Esophagus squamous epithelium (tissue), 5 donors: ENCODE measurements at places on chromosomes 1 and 21.

DNA sequence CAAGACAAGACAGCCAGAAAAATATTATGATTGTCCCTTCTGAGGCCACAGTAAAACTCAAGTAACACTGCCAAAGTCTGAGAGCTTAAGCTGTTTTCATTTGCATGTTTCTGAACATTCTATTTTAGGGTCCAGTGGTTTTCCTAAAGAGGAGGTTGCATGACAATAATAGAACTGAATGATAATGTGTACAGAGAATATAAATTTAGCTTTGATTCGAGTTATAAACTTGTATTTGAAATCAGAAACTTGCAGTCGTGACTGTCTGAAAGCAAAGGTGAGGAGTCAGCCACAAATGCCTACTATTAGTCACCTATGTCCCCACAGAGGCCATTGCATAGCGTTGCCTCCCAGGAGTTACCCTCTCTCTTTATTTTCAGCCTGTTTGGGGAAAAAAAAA lies 363.1 kb upstream of the ADGRL2 start:
- DNase-seq, result no peak

DNA sequence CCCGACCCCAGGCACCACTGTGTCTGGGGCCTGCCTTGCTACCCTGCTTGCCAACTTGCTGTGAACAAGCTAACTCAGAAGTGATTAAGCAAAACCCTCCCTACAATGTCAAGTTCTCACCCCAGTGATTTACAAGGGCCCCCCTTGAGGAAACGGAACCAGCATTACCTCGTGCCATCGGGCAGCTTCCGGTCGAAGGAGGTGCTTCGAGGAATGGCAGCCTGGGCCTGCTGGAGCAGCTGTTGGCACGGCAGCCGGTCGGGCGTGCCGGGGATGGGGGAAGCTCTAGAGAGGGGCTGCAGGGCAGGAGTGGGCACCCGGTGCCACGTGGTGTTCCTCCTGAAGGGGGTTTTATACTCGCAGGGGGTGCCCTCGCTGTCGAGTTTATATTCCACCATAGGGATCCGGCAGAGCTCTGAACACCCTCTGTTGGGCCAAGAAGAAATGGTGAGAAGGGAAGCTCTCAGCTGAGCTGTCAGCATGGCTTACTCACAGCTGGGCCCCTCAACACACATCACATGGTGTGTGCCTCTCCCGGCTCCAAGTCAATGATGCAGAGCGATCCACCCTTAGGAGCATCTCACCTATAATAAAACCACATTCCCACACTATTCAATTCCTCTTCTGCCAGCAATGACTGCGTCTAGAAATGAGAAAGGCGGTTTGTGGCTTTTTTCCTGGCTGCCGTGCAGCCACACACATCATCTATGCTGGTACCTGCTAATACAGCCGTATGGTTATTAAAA lies 184.4 kb downstream of the SIPA1L2 start:
- no peak for DNase-seq

DNA sequence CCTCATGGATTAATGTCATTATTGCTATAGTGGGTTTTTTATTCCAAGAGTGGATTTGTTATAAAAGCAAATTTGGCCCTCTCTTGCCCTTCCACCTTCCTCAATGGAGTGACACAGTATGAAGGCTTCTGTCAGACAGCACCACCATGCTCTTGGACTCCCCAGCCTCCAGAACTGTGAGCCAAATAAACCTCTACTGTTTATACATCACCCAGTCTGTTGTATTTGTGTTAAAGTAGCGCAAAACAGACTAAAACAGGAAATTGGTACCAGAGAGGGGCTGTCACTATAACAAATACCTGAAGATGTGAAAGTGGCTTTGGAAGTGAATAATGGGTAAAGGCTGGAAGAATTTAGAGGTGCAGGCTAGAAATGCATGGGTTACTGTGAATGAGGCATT lies 38.0 kb upstream of the DMRTB1 start:
- no peak for DNase-seq

GRCh38 chr1:91660708-91661107 lies 160.1 kb downstream of the CDC7 start:
- no peak for DNase-seq

GRCh38 chr1:17890815-17891191 lies 135.7 kb downstream of the ACTL8 start:
- DNase-seq, result no peak

DNA sequence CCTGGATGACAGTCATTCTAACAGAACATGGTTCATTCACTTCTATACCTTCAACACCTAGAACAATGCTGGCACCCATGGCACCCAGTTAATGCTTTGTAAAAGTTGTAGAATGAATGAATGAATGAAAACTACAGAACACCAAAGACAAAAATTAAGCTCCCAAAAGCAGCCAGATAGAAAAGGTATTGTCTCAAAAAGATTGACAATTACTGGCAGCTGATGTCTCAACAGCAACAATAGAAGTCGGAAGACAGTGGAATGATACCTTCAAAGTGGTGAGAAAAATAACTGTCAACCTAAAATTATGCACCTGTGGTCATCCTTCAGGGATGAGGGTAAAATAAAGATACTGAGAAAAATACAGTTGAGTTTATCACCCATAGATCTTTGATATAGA lies 4.9 kb upstream of the C1orf167 start:
- no peak for DNase-seq

DNA sequence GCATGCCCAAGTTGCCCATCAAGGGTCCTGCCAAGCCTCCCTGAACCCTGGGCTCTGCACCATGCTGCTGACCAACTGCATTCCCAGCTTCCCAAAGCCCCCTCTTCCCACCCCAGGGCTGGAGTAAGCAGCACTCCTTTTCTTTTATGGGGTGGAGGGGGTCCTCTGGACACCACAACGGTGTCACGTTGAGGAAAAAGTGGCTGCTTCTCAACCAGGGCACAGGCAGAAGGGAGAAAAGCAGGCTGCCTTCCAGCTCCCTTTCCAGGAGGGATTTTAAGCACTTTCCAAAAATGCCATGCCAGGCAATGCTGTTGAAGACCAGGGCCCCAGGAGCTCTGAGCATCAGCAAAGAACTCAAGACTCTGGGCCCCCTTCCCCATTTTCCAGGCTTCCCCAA lies 691 bp downstream of the RIMS3 start:
- DNase-seq, result no peak

DNA sequence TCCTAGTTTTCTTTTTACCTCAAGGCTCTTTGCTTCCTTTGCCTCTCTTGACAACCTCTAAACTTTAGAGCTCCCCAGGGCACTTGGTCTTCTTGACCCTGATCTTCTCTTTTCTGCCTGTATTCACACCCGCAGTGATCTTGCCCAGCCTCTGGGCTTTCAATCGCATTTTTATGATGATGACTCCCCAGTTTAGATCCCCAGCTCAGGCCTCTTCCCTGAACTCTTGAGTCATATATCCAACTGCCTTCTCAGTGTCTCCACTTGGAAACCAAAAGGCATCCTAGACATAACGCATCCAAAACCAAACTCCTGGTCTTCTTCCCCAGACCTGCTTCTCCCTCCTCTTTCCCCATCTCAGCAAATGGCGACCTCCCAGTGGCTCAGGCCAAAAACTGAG lies 6.5 kb downstream of the STUM start:
- no peak for DNase-seq

DNA sequence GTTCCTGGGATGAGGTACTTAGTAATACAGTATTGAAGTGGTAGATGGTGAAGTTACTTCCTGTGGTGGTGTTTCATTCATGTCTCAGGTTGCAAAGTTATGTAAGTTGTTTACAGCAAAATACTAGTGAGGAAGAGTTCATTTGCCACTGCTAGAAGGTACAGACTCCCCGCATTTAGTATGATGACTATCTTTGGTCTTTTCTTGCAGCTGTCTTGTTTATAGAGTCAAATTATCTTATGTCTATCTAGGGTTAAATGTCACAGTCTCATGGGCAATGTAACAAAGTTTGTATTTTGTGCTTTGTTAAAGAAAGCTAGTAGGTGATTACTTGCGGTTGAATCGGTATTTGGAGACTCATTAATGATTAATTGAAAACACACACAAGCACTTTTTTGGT lies 50.2 kb downstream of the LRRC8D start:
- no peak for DNase-seq

DNA sequence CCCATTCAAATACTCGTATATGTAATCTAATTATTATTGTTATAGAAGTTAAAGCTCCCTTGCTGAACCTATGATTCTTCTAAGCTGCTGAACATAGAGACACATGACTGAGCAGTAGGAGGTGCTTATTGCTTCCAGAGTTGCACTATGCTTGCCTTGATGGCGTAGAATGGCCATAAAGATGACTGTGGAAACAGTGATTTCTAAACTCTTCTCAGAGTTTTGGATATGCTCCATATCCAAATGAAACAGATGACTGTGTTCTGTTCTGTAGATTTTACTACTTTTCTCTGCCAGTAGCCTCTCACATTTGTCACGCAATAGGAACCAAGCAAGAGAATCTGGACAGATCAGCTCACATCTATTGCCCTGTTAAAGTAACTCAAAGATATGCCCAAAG lies 88.1 kb upstream of the CACYBP start:
- no peak for DNase-seq

DNA sequence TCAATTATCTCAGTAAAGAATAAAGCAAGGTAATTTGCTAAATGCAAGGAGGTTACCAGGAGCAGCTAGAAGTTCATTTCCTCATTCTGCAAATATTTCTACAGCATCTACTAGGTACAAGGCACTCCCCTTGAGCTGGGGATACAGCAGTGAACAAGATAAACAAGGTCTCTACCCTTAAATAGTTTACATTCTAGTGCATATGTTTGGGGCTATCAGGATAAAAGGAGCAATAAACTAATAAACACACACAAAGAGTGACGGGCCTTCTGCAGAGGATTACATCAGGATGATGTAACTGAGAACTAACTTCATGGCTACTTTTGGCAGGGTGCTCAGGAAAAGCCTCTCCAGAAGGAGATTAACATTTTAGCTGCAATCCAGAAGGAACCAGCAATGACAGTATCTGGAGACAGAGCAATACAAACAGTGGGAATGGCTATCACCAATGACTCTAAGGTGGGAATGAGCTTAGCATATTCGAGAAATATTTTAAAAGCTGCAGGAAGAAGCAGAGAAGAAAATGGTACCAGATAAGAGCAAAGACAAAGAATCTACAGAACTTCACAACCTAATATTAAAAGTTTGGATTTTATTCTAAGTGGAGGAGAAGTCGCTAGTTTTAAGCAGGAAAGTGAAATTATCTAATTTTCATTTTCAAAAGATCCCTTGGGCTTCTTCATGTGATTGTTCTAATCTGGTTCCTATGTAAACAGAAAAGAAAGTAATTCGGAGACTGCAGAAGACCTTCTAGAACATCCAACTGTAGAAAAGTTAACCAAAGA lies 25.8 kb downstream of the TP53BP2 start:
- no peak for DNase-seq

GRCh38 chr21:27122686-27123085 lies 155.8 kb upstream of the ADAMTS5 start:
- no peak for DNase-seq

DNA sequence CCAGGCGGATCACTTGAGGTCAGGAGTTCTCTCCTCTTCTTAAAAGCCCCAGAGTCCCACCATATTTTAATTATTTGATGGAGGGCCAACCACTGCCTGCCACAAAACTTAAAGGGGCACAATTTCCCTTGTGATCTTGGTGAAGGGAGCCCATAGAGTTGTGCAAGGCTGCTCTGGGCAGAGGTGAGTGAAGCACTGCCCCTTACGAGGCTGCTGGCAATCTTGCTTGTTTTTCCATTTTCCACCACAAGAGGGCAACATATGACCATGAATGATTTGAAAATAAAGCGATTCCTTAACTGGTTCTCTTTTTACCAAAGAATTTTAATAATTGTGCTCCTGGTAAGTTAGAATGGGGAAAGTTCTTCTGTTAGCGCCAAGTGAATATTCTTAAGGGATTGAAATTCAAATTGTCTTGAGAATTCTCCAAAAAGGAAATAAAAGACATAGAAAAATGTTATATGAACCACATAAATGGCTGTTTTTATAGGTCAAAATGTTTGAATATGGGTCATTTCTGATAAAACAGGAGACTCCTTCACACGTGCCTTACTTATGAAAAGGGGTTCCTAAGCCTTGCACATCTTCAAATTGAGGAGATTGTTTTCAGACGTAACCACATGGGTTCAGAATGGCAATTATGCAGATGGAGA lies 22.7 kb downstream of the PGM1 start:
- no peak for DNase-seq

DNA sequence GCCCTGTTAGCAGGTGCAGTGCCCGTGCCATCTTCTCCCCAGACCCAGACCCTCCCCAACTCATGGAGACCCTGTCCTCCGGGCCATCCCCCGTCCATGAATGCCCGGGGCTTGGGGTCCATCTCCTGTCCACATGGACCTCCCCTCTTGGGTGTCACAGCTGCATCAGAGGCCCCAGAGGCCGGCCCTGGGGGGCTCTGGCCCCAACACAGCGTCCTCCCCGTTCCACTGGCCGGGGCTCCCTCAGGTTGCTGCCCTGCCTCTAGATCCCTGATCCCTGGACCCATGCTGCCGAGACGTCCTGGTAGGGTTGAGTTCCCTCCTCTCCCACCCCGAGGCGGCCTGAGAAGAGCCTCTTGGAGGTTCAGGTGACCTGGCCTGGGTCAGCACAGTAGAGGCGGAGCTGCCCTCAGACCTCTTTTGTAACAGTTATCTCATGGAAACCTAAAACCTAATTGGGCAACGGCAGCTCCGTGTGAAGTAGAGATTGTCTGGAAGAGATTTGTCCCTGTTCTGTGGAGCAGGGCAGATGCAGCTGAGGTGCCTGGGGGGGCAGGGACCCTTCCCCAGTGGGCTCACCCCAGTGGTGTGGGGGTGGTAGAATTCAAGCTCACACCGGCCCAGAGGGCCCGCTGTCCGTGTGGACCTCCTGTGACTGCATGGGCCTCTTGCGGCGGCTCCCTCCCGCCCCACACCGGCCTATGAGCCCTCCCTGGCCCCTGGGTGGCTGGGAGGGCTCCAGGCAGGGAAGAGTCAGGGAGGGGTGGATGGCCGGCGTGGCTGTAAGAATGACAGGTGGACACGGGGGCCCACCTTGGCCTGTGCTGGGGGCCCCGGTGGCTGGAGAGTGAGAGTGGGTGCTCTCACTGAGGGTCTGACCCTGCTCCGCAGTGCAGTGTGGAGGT lies 56.1 kb downstream of the SKI start:
- no peak for DNase-seq

DNA sequence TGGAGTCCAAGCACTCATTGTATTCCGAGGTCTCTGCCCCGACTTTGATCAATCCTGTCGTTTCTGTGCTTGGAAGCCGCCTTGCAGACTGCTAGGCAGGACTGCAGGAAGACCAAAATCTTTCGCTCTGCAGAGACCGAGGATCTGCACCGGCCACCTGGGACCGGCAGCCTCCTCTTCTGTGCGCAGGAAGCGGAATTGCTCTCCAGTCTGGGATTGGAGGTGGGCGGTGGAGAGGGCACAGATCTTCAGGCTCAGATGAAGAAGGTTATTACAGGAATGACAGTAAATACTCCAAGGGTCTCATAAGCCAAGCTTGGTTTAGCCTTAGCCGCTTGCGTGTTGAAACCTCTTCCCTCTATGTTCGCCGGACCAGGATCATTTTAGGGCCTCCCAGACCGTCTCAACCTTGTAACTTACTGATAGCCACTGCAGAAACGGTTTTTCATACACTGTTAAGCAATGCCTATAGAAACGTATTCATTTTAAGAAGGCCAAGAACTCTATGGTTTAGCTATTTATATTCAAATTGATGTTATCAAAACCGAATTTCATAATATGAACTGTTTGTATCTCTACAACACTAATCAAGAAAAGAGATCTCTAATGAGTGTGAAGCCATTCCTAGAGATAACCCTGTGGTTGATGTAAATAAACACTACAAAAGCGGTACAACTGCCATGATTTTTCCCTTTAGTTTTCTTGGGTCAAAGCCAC lies 1.1 kb downstream of the MIA3 start:
- no peak for DNase-seq
